Renal pelvis (tissue), 12 donors: ENCODE measurements at places on chromosomes 7 and 10.
A peak's percentile ranks its signal among the peaks of the same experiment; 100 is the strongest.

- no peak for DNase-seq
These were observed 543.1 kb downstream of the CNTNAP2 start for GRCh38 chr7:146659732-146660131.

- no peak for DNase-seq
These were observed 323.5 kb downstream of the PTPRN2 start for GRCh38 chr7:158263964-158264748.

GRCh38 chr7:129781928-129782817 lies 170.6 kb downstream of the UBE2H start:
- no peak for DNase-seq

GRCh38 chr7:134329614-134330346 lies 13.1 kb upstream of the SLC35B4 start:
- DNase-seq, result peak; percentile 51

- DNase-seq, result no peak
These were observed 106.4 kb upstream of the ARID5B start for GRCh38 chr10:61795147-61795546.
